ENCODE measurements at places on chromosomes 3 and 15.

DNA sequence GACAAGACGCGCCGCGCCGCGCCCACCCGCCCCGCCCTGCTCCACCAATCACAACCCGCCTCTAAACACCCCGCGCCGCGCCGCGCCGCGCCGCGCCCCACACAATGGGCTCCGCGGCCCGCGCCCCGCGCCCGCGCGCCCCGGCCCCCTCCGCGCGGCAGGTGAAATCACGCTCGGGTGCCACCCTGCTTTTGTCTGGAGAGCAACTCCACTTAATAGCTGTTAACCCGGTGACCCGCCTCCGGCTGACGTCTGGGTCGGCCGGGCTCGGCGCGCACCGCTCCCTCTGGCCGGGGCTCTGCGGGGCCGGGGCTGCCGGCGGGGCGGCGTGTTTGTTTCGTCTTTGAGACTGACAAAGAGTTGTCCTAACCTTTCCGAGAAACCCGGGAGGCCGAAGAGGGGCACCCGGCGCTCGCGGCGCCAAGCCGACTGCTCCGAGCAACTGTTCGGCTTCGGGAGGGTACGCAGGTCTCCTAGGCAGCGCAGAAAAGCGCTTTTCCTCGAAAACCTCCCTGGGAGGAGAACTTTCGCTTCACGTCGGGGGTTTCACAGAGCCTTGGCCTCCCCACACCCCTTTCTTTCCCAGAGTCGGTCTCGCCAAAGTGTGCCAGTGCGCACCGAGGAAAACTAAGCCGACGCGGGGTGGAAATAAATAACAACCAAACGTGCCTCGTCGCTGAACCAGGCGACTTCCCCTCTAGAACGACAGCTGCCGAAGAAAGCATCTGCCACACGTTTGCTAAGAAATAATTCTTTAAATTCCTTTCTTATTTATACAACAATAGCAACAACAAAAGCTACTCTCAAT lies 518.4 kb downstream of the FOXP1 start:
- peak; percentile 38 for DNase-seq

DNA sequence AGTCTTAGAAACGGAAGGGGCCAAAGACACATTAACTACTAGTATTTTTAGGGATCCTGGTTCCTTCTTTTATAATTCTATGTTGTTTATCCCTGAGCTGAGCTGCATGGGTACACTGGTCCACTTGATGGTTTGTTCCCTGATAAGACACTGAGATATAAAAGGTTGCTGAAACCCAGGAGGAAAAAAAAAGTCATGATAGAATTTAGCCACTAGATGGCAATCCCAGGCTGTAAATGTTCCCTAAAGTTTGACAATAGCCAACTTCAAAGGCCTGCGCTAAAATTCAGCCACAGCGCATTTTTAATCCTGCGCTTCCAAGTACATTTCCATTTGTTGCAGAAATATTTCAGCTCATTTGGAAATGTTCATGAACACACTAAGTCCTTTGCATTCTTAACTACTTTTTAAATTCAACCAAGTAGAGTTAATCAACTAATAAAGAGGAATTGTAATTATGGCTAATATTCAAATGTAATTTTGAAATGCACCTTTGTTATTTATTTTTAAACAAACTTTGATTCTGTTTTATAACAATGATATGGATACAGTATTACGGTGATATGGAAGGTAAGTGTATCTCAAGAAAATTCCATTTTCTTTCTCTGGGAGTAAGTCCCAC lies 249.3 kb upstream of the FEZF2 start:
- DNase-seq: no peak

DNA sequence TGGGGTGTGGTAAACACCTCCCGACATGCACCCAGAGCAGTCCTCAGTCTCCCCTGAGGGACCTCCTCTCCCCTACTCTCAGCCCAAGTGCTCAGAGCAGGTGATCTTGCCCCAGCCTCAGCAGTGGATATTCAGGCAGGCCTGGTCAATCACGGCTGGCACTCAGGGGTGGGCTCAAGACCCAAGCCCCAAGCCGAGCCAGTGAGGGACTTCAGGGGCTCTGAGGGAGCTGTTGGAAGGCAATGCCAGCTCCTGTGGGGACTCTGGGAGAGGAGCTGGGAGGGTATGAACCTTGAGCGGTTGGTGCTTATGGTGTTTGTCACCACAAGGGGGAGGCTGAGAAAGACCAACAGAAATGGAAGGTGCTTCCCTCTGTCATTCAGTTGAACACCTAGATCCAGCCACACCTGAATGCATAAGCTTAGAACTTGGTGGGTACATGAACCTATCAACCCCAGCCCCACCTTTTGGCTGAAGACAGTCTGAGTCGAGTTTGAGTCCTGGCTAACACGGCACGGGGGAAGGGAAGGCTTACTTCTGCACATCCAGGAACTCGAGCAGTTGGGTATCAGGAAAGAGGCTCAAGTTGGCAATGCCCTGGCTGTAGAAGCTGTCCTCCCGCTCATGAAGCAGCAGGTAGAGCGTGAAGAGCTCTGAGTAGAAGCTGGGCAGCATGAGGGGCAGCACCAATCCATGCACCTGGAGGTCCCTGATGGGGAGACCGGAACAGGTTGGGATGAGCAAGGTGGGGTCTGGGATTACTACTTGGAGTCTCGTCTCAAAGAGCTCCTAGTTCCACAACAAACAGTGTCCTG lies 19.2 kb downstream of the ALS2CL start:
- DNase-seq: no peak

GRCh38 chr15:82572311-82572710 lies 32.1 kb upstream of the RPS17 start:
- no peak for DNase-seq

- DNase-seq: peak; percentile 92
These were observed at the start of gene RPL39L for GRCh38 chr3:187139126-187139894. Gene RPL39L (minus strand): TSS chr3:187139496. CDS start chr3:187121300, 18,196 bp downstream.

- no peak for DNase-seq
These were observed 32.9 kb downstream of the NXPE3 start for GRCh38 chr3:101811875-101812274.

GRCh38 chr3:16051691-16052090 lies 122.8 kb upstream of the GALNT15 start:
- DNase-seq: no peak

- DNase-seq: no peak
These were observed 19.9 kb downstream of the CCDC14 start for GRCh38 chr3:123941121-123941520.

DNA sequence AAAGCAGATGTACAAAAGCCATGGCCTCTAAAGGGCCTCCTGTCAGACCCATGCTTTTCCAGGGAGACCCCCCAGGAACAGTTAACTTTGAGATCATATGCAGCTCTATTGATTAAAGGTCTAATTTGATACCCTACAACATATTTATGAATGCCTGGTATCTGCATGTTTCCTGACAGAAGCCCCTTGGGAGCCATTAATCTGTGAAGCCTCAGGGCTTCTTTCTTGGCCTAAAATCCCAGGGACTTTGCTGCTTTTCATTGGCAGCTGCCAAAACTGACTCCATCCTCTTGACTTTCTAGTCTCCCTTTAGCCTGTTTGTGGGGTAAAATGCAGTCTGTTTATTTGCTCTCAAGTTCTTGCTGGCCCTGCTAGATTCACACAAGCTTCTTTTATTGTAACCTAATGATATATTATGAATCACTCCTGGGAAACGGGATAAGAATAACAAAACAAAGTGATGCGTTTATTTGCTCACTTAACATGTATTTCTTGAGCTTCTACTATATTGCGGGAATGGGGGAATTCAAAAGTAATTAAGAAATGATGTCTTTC lies 257.0 kb downstream of the LSAMP start:
- no peak for DNase-seq

GRCh38 chr3:162022911-162023310 lies 526.3 kb downstream of the OTOL1 start:
- DNase-seq: no peak

DNA sequence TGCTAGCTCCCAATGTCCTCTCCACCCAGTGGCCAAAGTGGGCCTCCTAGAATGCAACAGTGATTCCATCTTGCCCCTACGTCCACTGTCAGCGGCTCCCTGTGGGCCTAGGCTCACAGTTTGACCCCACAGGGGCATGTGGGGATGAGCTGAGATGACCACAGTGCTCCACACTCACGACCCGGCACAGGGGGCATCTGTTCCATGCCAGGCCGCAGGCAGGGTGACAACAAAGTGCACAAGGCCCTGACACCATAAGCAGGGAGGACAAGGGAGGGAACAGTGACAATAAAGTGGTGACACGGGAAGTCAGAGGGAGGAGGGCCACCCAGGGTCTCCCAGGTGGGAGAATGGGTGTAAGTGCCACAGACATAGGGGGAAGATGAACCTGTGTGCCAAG lies 5.1 kb upstream of the PLXNA1 start:
- no peak for DNase-seq

- no peak for DNase-seq
These were observed 278.0 kb downstream of the FOXP1 start for GRCh38 chr3:71305231-71306206.

DNA sequence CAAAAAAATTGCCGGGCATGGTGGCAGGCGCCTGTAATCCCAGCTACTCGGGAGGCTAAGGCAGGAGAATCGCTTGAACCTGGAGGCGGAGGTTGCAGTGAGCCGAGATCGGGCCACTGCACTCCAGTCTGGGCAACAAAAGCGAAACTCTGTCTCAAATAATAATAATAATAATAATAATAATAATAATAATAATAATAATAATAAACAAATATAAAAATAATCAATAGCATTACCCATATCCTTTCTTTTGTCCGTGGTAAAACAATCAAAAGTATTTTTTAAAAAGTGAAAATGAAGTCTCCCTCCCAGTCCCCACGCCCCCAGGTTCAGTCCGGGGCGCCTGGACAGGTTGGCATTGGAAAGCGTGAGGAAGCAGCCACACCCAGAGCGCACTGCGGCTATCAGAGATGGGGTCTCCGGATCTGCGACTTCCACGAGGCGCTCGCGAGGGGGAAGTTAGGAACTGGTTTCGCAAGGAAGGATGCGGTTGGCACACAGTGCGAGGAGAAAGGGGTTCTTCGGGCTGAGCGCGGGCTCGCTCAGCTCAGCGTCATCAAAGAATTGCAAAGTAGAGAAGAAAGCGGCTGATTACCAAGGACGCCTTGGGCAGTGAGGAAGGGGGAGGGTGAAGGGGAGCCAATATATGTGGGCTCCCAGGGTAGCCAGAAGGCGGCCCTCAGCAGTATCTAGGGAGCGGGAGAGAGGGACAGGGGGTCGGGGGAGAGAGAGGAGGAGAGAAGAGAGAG lies 69.5 kb upstream of the EPHB3 start:
- no peak for DNase-seq

DNA sequence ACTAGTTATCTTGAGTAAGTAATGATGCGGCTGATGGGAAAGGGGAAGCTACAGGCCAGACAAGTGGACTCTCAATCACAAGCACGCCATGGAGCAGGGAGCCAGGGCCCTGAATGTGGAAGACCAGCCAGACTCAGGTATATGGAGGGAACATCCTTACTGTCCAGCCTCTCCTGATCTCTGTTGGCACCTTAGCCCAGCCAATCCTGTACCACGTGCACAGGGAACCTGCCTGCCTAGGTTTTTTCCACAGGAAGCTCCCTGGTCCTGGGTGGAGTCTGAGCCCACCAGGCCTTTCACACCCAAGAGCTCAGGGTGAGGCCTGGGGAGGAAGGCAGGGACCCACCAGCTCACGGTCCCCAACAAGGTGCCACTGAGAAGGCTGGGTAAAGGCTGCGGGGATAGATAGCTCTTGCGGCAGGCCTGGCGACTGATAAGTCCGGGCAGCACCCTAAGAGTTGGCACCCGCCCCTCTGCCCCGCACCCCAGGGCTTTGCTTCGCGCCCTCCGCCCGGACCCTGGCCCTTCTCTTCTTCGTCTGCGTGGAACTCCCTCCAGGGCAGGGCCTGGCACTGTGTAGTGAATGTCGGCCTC lies 933 bp upstream of the APEH start:
- DNase-seq: no peak

DNA sequence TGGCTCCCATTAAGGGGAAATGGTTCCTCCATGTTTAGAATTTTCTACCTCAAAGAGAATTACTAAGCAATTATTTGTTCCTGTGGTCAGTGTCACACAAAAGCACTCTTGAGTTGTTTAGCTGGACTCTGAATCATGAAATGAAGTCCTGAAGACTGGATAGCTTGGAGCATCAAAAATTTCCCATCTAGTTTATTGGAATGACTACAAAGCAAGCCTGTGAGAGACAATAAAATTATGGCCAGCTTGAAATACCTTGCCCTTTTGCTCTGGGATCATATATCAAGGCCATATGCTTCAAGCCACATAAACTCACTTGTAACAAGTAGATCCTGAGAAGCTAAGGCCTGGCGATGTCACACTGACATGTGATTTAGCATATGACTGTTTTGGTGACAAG lies 292.3 kb downstream of the TIGIT start:
- DNase-seq: no peak

DNA sequence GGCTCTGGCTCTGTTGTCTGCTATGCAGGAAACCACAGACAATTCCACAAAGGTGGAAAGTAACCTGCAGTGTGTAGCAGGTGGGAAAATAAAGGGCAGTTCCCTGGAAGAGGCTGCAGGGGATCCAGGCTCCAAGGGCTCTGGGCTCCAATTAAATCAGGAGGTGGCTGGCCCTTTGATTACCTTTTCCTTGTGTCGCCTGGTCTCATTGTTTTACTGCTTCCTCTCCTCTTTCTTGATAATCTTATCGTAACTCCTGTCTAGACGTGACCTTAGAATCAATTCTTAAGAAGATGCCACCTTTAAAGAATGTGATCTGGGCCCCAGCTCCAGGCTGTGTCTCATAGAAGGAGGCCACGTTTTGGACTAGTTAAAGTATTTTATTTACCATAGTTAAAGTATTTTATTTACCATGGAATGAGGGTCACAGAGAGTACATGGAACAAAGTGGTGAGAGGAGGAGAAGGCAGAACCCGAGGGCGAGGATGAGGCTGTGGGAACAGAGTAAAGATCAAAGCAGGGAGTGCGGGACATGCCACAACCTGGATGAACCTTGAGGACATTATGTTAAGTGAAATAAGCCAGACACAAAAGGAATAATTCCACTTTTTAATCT lies 237.5 kb upstream of the STT3B start:
- no peak for DNase-seq

DNA sequence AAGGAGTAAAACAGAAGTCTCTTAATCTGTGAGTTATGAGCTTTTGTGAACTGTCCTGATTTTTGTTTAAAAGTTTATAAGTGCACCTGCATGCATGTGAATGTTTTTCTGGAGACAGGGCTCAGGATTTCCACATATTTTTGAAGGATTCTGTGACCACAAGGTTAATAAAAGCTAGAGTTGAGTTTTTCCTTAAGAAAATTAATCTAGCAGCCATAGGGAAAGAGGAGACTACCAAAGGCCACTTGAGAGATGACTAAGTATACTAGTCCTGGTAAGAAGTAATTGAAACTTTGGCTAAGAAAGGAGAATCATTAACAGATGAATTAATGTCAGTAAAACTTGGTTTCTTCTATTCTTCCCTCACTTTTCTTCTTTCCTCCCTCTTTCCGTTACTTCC lies 176.8 kb upstream of the EPHA3 start:
- DNase-seq: no peak
